ENCODE measurements at places on chromosomes 4 and X. TPM values are rescaled to one million over a fixed set of nuclear protein-coding genes. Genes with fewer than 3 reads are reported as not detected.

The USP46 gene
- polyA plus RNA-seq, result 12.0 TPM

The ZNF141 gene
- 9.3 TPM for polyA plus RNA-seq

The EVC2 gene
- polyA plus RNA-seq, result 0.31 TPM

The CNGA2 gene
- not detected for polyA plus RNA-seq

The ZNF280C gene
- polyA plus RNA-seq, result 2.7 TPM

The AFAP1 gene
- 0.95 TPM for polyA plus RNA-seq

The INTU gene
- polyA plus RNA-seq, result not detected

The ZNF711 gene
- 0.25 TPM for polyA plus RNA-seq

The TRIM75 gene
- not detected for polyA plus RNA-seq

The MAPK10 gene
- 0.48 TPM for polyA plus RNA-seq

The PAGE5 gene
- 4.9 TPM for polyA plus RNA-seq

The DNAAF6 gene
- not detected for polyA plus RNA-seq

The UBE2D3 gene
- polyA plus RNA-seq, result 473 TPM

All from CD4-positive, alpha-beta memory T cell (primary cell).